ENCODE measurements at places on chromosomes 7 and 10.
A peak's percentile ranks its signal among the peaks of the same experiment; 100 is the strongest.

DNA sequence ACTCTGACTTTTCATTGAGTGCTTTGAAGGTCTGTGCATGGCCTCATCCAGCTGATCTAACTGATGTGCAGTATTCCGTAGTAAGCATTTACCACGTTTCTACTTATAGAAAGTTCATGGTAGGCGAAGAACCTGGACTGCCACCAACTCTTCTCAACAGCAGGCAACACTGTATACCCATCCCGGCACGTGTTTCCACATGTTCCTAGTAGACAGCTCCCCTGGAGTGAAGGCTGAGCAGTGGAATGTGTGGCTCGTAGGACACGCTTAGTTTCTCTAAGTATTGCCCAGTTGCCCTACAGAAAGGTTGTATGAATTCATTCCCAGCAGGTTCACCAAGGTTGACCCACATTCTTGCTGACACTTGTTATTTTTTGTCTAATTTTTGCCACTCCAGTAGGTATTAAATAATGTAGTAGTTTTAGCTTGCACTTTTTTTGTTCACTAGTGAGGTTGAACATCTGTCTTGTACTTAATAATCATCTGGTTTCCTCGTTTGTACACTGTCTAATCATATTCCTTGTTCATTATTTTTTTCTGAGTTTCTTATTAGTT, 15.2 kb downstream of the PROSER2 start:
- no peak for DNase-seq

DNA sequence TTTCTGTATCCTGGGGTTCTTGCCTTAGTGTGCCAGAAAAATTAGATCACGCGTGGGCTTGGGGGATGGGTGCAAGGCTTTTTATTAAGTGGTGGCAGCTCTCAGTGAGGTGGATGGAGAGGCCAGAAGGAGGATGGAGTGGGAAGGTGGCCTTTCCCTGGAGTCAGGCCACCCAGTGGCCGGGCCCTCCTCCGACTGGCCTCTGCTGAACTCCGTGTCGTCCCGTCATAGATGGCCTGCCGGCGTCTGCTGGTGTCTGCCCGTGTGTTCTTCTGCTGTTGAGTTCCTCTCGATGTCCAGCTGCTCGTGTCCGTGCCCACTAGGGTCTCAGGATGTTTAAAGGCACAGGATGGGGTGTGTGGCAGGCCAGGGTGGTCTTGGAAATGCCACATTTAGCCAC, 4.0 kb upstream of the ZNF746 start:
- no peak for DNase-seq

GRCh38 chr10:99835947-99836346, 53.5 kb downstream of the ABCC2 start:
- no peak for DNase-seq

- DNase-seq, result no peak
Measured at GRCh38 chr10:63929831-63930467, 408.7 kb downstream of the REEP3 start.

GRCh38 chr10:24208661-24209431, at the start of gene KIAA1217:
Gene KIAA1217, plus strand, starts transcription at chr10:24209138. Its CDS starts 56 bp downstream, at chr10:24209194.
- DNase-seq, result no peak

DNA sequence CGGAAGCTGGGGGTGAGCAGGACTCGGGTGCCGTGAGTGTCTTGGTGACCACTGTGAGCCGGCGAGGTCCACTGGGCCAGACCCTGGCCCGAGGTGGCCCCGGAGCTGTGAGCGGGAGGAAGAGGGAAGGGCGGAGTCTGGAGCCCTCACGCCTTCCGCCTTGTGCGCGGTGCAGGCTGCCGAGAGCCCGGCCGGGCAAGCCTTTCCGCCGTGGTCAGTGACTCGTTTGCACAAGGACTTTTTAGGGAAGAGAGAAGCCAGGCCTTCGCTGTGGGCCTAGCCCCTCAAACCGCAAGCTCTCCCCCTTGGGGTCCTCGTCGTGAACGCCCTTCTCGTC, 40.9 kb upstream of the ZNF32 start:
- DNase-seq, result peak; percentile 30

DNA sequence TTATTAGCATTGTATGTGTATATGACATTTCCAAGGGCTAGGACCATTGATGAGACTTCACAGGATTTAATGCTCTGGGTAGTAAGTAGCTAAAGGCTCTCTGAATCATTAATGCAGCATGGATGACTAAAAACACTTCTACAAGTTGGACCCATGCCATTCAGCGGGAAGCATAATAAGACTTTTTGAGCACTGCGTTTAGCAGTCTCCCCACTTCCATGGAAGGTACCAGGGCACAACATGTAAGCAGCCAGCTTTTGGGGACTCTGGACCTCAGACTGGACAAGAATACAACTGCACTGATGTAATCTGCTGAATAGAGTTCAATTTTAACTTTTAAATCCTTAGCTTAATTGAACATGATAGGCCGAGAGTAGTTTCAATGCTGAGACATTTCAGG, 191.7 kb upstream of the IMMP2L start:
- no peak for DNase-seq

- DNase-seq, result no peak
Measured at GRCh38 chr7:149431486-149432120, 29.3 kb downstream of the ZNF777 start.

DNA sequence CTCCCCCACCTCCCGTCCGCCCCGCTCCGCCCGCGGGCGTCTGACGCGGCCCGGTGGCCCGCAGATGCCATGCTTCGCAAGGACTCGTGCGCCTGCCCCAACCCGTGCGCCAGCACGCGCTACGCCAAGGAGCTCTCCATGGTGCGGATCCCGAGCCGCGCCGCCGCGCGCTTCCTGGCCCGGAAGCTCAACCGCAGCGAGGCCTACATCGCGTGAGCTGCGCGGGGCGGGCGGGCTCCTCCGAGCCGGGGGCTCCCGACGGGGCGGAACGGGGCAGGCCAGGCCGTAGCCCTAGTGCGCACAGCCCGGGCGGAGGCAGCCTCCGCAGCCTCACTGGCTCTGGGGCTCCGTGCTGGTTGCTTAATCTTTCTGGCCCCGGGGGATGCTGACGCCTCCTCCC, 2.8 kb downstream of the ASIC3 start:
- DNase-seq, result peak; percentile 35

GRCh38 chr10:50516171-50516570, 107.6 kb downstream of the SGMS1 start:
- DNase-seq, result no peak

- DNase-seq, result no peak
Measured at GRCh38 chr10:535051-535450, 154.4 kb downstream of the DIP2C start.

DNA sequence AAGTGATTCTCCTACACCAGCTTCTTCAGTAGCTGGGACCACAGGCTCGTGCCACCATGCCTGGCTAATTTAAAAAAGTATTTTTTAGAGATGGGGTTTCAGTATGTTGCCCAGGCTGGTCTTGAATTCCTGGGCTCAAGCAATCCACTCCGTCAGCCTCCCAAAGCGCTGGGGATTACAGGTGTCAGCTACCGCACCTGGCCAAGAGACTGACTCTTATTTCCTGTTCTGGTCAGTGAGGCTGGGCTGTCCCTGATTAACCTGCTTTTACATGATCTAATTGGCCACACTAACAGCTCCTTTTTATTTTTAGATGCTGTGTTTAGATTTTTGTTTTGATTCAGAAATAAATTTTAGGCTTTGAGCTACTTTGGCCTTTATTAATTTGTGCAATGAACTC, 203.9 kb downstream of the NXPH1 start:
- no peak for DNase-seq

DNA sequence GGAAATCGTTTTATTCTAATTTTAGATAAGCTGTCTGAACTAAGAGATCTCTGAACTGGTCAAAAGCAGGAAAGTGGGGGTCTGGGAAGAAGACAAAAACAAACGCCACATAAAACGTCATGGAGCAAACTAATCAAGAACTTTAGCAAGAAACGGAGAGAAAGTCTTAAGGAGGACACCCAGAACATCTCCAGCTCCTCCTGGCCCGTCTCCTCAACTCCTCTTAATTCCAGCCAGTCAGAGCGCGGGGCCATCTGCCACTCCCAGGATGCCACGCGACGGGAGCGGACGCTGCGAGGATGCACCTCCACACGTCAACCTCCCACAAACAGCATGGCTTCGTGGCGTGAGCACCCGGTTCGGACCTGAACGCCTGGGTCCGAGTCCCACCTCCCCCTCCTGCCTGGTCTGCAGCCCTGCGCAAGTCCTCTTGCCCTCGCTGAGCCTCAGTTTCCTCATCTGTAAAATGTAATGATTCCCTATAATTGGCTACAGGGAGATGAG, 598 bp downstream of the MMS19 start:
- DNase-seq, result peak; percentile 74

DNA sequence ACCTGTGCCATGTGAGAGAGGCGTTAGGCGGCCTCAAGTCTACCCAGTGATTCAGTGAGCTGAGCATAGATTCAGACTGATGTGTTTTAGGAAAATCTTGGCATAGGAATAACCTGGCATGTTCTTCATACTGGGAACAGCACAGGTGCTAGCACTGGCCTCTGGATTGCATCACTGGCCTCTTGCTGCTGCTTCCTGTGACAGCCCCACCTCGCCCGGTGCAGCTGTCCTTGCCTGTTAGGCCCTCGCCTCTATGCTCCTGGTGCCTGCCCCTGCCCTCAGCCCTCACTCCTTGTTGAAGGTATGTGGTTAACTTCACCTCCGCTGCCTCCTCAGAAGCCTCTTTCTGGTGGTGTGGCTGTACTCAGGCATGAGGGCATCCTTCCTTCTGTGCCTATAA, 46.2 kb downstream of the BLNK start:
- DNase-seq, result no peak

DNA sequence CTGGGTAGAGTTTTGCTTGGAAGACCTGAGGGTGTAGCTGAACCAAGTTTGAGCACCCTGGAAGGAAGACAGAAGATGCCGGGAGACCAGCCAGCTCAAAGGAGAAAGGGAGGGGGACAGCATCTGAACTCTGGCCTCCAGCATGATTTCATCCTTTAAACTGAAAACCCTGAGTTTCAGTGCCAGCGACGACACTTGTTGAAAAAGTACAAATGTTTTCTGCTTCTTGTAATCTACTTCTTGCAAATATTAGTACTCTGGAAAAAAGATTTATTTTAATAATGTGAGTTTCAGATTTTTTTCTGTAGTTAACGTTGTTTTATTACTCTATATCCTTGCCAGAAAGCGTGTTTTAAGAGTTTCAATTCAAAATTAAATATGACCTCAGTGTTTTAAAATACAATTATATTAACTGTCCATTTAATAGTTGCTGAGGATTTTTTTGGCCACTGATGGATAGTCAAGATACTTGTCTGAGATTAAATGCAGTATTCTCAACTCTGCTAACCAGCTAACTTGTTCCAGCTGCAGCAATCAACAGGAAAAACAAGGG, 227.7 kb downstream of the MGMT start:
- DNase-seq, result no peak

- DNase-seq, result no peak
Measured at GRCh38 chr7:43537765-43538403, 45.0 kb upstream of the STK17A start.

- no peak for DNase-seq
Measured at GRCh38 chr10:31536302-31536701, 217.3 kb downstream of the ZEB1 start.

- no peak for DNase-seq
Measured at GRCh38 chr10:132324186-132324585, 7.8 kb upstream of the LRRC27 start.

DNA sequence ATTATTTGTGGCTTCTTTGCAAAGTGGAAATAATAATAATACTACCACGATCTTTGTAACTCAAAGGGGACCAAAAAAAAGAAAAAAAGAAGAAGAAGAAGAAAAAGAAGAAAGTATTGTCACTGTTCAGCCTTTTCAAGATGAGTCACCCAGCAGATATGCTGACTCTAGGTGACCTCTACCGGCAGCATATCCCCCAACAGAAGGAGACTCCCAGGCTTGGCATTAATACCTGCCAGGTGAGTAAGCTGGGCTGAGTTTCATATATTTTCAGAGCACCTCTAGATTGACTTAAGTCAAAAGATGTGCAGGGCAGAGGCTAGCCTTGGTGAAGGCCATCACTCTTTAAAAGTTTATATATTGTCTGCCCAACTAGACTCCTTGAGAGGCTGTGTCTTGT, 30.4 kb upstream of the GPR26 start:
- DNase-seq, result no peak

DNA sequence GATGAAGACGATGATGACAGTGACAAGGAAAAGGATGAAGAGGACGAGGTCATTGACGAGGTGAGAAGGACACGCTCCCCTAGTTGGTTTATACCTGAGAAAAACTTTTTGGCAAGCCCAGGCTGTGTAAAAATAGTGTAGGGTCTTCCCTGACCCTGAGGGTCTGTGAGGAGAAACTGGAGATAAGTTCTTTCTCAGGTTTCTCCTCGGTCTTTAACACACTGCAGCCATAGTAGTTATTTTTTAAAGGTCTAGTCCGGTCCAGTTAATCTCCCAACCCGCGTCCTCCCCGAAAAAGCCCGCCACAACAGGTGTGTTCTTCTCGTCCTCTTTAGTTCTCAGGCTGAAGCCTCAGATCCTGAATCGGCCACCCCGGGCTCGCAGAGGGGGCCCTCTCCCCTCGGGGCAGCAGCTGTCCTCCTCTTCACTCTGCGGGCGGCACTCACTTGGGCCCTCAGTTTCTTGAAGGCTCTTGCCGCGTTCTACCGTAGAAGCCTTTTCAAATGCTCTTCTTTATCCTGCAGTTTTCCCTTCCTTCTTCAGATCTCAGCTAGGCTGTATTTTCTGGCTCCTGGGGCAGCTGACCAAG, 411 bp downstream of the BCCIP start:
- DNase-seq, result no peak

GRCh38 chr10:112963835-112964234, 13.8 kb downstream of the TCF7L2 start:
- DNase-seq, result no peak

DNA sequence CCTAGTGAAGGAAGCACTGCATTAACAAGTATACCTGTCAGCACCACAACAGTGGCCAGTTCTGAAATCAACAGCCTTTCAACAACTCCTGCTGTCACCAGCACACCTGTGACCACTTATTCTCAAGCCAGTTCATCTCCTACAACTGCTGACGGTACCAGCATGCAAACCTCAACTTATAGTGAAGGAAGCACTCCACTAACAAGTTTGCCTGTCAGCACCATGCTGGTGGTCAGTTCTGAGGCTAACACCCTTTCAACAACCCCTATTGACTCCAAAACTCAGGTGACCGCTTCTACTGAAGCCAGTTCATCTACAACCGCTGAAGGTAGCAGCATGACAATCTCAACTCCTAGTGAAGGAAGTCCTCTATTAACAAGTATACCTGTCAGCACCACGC, 16.1 kb downstream of the MUC17 start:
- no peak for DNase-seq

DNA sequence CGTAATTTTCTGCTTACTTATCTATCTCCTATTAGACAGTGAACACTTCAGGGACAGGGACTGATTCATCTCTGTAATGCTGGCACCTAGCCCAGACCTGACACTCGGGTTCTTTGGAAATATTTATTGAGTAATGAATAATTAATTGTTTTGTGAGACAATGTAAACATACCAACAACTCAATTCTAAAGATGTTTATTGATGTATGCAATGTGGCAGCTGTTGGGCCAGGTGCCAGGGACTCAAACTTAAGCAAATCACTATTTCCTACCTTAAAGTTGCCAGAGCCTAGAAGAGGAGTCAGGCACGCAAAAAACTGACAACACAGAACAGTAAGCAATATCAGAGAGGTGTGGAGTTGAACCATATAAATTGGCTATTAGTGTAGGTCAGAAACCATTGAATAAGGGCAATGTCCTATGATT, 63.6 kb upstream of the BMPER start:
- DNase-seq, result no peak

Measured in stimulated activated CD4-positive, alpha-beta T cell treated with anti-CD3 and anti-CD28 coated beads, Interleukin-2, amount 100 ng/mL, for 48 hours (primary cell).